ENCODE measurements at places on chromosomes 2 and 18.

DNA sequence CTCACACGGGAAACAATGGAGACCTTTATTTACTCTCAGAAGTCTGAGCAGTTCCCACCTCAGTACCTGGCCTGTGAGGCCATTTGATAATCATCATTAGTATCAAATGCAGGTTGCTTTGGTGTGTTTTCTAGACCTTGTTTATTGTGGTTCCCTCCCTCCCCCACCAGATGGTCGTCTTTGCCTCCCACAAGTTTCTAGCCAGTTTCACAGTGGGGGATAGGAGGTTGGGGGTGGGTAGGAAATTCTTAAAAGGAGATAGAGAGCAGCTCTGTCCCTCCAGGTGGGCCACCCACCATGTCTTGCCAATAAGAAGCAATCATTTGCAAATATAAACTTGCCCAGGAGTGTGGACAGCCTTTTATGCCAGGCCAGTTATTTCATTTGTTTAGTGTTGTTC lies 31.3 kb downstream of the SETBP1 start:
- no peak for DNase-seq

- no peak for DNase-seq
Measured at GRCh38 chr2:224381521-224382279, 20.2 kb downstream of the FAM124B start.

- no peak for DNase-seq
Measured at GRCh38 chr2:150484006-150484405, 3.5 kb downstream of the RND3 start.

GRCh38 chr2:61176755-61177726 lies 15.1 kb downstream of the C2orf74 start:
- DNase-seq: peak; percentile 90

GRCh38 chr2:134665727-134666506 lies 52.9 kb downstream of the TMEM163 start:
- DNase-seq: no peak

DNA sequence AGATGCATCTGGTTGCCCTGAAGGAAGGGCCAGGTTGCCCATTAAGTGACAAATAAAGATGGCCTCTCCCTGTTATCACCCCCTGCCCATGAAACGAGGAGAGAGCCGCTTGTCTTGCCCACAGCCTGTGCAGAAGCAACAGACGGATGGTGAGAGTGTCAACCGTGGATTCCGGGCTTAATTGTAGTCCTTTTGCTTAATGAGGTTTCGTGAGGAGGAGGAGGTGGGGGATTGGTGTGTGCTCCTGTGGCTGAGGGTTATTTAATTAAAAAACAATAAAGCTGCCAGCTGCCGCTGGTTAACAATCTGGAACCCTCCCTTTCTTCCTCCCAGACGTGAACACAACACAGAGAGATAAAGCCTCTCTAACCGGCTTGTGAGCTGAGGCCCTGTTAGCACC lies 188.0 kb upstream of the PARD3B start:
- DNase-seq: no peak

DNA sequence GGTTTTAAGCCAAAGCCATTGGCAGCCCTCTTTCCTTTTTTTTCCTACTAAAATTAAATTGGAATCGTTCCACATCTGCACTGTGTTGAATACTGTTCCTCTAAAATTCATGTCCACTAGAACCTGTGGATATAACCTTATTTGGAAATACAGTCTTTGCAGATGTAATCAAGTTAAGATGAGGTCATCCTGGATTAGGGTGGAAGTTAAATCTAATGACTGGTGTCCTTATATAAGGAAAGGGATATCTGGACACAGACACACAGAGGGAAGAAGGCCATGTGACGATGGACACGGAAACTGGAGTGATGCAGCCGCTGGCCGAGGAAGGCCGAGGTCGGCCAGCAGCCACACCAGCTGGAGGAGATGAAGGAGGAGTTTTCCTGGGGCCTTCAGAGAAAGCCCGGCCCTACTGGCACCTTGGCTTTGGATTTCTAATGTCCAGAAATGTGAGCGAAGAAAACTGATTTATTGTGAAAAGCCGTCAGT lies 49.4 kb downstream of the LONRF2 start:
- no peak for DNase-seq

DNA sequence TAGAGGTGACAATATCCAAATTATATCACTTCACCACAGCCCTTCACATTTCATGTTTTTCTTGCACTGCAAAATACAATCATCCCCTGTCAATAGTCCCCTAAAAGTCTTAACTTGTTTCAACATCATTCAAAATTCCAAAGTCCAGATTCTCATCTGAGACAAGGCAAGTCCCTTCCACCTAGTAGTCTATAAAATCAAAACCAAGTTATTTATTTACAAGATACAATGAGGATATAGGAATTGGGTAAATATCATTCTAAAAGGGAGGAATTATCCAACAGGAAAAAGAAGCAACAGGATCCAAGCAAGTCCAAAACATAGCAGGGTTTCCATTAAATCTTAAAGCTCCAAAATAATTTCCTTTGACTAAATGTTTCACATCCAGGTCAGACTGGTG lies 1076.1 kb upstream of the TMEFF2 start:
- DNase-seq: no peak

DNA sequence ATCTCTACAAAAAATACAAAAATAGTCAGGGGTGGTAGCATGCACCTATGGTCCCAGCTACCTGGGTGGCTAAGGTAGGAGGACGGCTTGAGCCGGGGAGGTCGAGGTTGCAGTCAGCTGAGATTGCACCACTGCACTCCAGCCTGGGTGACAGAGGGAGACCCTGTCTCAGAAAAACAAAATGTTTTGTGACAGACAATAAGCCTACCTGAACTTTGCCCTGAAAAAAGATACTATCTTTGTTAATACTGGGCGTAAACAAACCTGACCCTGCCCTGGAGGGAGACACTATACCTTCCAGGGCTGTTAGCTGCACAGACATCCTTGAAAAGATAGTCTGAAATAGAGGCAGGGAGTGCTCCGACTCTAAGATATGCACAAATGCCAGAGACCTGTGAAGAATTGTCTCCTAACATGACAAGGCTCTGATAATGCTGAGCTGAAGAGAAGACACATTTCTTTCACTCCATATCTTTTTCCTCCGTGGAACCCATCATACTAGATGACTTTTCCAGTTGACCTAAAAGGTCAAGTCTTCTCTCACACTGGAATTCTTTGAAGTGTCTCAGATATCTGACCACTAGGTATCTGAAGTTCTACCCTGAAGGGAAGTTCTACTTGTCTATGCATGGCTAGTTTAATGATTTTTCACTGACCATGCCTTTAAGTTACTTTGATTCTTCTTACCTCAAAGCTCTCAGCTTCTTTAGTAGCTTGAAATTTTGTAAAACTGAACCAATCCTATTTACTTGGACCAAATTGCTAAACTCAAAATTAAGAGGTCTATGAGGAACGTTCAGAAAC lies 20.9 kb upstream of the HK2 start:
- DNase-seq: no peak

DNA sequence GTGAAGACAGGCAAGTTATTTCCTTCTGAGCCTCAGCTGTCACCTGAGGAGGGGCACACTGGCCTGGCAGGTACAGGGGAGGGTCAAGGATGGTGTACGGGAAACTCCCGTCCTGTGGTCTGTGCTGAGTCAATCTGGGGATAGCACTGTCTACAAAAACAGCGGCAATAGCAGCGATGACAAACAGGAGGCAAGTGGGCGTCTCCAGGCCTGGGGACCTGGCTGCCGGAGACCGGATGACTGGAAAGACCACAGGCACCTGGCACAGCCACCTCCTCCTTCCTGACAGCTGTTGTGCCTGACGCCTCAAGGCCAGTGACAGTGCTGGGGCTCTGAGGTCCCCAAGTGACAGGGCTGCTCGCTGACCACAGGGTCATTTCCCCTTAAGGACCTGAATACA lies 202.1 kb upstream of the HS6ST1 start:
- DNase-seq: no peak

DNA sequence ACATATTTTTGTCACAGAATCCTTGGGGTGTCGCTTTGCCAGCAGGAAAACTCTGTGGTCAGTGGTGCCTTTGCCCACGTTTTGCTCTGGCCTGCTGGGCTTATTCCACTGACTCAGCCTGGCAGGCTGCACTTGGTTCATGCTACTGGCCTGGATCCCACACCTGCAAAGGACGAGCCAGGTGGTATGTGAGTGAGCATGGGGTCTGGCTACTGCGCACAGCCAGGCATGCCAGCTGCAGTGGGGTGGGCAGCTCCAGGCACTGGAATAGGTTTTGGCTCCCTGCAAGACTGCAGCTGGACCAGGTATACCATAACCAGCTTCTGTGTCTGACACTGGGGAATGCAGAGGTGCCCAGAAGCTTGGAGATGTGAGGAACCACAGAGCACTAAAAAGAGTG lies 197.9 kb upstream of the VRK2 start:
- no peak for DNase-seq

Measured in T-helper 2 cell (primary cell).